ENCODE measurements at places on chromosomes 7 and 10.

DNA sequence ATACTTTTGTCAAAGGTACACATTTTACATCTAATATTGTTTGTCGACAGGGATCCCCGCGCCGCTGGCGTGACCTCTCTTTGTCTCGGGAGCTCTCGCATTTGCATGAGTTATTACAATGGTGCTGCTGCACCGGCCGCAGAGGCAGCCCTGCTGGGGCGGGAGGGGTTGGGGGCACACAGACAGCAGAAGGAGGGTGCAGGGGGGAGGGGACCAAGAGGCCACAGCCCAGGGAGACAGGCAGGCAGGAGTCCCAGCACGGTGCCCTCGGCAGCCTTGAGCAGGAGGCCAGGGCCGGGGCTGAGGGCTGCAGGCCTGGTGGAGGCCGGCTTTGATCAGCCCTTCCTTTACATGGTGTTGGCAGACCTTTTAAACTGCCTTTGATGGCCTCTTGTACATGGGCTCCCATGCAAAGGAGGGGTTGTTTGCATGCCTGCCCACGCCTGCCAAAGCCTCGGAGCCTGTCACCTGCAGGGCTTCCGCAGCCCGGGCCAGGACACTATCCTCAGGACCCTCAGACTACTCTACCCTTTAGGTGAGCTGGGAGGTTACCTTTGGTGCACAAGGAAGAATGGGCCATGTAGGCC, 95.5 kb downstream of the EBF3 start:
- no peak for DNase-seq

DNA sequence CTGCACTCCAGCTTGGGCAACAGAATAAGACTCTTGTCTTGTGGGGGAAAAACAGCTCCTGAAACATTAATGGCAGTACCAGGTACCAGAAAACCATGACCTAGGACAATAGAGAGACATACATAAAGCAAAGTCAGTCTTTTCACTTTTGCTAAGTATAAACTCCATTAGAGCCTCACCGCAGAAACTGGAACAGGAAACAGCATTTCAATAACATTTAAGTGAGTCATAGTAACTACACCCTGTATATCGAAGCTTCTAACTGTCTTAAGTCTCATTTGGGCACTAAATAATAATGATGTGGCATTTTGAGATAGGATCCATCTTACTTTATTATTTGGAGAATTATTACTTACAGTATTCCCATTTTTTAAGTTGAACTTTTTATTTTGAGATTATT, 517.8 kb upstream of the CELF2 start:
- DNase-seq = no peak

GRCh38 chr10:84606428-84606827, 278.0 kb downstream of the CCSER2 start:
- DNase-seq = no peak

GRCh38 chr7:157266272-157266671, 70.5 kb upstream of the DNAJB6 start:
- DNase-seq = no peak

DNA sequence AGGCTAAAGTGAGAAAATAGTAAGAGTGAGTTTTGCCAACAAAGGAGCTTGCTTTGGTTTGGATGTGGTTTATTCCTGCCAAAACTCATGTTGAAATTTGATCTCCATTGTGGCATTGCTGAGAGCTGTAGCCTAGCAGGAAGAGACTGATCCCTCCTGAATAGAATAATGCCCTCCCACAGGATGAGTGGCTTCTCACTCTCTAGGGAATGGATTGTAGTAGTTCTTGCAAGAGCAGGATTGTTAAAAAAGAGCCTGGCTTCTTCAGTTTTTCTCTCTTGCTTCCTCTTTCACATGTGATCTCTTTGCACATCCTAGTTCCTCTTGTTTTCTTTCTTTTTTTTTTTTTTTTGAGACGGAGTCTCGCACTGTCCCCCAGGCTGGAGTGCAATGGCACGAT, 34.4 kb downstream of the ASAH2 start:
- DNase-seq = no peak

DNA sequence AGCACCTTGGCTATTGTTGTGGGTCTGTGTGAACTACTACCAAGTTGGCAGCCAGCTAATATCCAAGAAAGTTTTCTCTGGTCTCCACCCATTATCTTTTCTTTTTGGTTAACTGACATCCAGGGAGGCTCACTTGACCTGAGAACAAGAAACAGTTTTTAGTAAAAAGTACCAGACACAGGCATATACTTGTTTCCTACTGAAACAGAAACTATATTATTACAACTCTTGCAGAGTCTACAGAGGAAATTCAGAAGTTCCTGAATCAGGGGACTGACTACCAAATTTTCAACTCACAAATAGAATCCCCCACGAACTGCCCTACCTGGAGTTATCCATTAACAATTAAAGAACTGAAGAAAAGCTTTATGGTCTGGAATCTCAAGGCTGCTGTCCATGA, 168.9 kb downstream of the KCND2 start:
- DNase-seq = no peak

- DNase-seq = no peak
Observed at GRCh38 chr7:50589364-50589763, 24.2 kb upstream of the DDC start.

- no peak for DNase-seq
Observed at GRCh38 chr7:26049081-26049480, 102.9 kb upstream of the NFE2L3 start.

DNA sequence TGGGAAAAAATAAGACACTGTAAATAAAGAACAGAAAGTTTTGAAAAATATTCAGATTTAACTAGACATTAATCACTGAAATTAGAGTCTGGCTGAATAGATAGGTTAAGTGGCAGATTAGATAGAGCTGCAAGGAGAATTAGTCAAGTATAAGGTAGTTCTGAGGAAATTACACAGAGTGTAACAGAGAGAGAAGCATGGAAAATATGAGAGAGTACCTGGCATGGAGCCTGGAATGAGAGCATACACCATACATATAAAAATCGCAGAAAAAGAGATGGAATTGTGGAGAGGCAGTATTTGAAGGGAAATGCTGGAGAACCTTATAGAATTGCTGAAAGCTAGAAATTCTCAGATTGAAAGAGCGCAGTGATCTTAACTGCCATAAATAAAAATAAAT, 46.9 kb downstream of the ZNRF2 start:
- DNase-seq = no peak

GRCh38 chr10:98478430-98479222, 31.9 kb upstream of the HPS1 start:
- DNase-seq = no peak

- DNase-seq = no peak
Observed at GRCh38 chr10:131231323-131231964, 80.1 kb downstream of the TCERG1L start.

DNA sequence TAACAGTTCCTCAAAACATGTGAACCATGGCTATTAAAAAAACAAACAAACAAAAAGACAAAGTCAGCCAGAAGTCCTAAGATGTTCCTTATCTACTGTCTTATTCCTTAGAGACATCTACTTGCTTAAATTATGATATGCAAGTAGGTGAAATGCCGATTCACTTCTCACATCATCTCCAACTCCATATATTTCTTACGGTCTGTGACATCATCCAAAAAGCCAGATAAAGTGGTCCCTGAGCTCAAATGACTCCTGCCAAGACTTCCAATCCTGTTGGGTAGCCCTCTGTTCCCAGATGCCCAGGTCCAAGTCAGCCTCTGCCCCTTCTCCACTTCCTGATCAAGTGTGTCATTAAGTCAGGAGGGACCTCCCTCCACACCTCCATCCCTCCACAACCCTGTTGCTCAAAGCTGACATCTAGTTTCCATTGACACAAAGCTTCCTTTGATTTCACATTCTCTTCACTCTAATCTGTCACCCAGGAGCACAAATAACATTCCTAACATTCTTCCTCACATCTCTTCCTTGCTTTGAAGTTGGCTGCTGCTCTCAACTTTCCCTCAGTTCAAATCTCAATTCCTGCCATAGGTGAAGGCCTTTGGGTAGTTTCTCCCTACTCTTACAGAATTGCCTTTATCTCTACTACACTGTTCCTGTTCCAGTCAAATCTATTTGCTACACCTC, 56.1 kb upstream of the PDLIM1 start:
- DNase-seq = no peak

GRCh38 chr7:96901822-96902445, 103.4 kb upstream of the DLX6 start:
- no peak for DNase-seq

DNA sequence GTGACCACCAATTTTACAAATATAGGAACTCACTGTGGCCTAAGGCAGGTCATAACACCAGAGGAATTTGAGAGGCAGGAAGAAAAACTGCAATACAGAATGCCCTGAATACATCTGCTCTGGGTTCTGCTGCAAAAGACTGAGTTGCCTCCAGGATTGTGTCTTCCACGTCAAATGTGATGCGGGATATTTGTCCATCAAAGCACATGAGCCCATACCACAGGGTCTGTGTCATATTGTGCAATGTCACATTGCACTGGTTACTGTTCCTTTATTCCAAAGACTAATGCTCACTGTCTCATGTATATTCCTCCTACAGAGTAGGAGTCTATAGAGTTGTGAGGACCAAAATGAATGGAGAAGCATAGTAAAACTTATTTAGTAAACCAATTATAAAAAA, 58.6 kb upstream of the ABCB4 start:
- DNase-seq = no peak
